ENCODE measurements at places on chromosomes 7 and 10.

GRCh38 chr10:79107736-79108264 lies 39.0 kb downstream of the ZMIZ1 start:
- H3K4me3 ChIP-seq = no peak overlapping the region
- no peaks in the 10 kb centered on the region for H3K27me3 ChIP-seq
- no peak for DNase-seq
- no peaks in the 10 kb centered on the region for H3K36me3 ChIP-seq
- peaks cover 54% of the 10 kb centered on the region for H3K4me1 ChIP-seq

- no peak overlapping the region for H3K27ac ChIP-seq
- H3K27me3 ChIP-seq = no peaks in the 10 kb centered on the region
- H3K4me1 ChIP-seq = peaks cover 23% of the 10 kb centered on the region
- DNase-seq = no peak
- no peak overlapping the region for H3K4me3 ChIP-seq
Measured at GRCh38 chr10:88070080-88070880, 206.9 kb downstream of the PTEN start.

DNA sequence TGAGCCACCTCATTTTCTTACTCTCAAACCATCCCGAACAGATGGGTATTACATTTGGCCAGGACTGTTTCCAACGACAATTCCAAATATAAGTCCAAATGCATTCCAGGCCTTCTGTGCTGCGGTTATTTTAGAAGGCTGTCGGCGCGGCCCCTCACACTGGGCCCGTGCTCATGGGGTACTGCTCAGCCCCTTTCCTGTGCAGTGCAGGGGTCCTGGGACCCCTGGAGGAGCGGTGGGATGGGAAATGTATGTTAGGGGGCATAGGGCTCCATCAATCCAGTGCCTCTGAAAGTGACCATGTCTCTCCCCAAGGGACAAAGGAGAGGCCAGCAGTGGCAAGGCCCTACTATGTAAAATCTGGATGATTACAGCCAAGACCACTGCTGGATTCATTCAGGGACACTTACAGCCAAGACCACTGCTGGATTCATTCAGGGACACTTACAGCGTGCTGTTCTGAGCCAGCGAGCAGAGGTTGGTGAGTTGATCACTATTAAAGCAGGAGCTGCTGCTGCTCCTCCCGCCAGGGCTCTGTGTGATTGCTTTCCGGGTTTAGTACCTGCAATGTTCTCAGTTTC lies 66.3 kb downstream of the CHST15 start:
- H3K27me3 ChIP-seq = peaks cover 46% of the 10 kb centered on the region
- H3K4me1 ChIP-seq = no peaks in the 10 kb centered on the region
- DNase-seq = no peak
- no peak overlapping the region for H3K27ac ChIP-seq
- no peak overlapping the region for H3K4me3 ChIP-seq

DNA sequence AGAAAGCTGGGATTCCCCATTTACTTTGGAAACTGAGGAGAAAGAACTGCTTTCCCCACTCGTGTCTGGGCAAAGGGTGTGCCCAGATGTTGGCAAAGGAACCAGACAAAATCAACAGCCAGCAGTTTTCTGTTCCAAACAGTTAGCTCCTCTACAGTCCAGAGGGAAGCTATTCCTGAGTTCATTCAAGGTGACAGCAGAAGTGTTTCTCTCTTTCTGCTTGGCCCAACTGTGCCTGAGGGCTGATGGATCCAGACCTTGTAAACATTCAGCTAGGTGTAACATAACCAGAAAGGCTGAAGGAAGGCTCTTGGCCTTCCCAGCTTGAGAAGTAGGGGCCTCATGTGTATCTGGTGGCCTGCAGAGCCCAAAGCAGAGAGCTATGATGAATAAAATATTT lies 7.0 kb upstream of the ALDH18A1 start:
- H3K4me3 ChIP-seq = no peak overlapping the region
- H3K4me1 ChIP-seq = peaks cover 1% of the 10 kb centered on the region
- no peaks in the 10 kb centered on the region for H3K36me3 ChIP-seq
- no peak overlapping the region for H3K27ac ChIP-seq
- no peak for DNase-seq

DNA sequence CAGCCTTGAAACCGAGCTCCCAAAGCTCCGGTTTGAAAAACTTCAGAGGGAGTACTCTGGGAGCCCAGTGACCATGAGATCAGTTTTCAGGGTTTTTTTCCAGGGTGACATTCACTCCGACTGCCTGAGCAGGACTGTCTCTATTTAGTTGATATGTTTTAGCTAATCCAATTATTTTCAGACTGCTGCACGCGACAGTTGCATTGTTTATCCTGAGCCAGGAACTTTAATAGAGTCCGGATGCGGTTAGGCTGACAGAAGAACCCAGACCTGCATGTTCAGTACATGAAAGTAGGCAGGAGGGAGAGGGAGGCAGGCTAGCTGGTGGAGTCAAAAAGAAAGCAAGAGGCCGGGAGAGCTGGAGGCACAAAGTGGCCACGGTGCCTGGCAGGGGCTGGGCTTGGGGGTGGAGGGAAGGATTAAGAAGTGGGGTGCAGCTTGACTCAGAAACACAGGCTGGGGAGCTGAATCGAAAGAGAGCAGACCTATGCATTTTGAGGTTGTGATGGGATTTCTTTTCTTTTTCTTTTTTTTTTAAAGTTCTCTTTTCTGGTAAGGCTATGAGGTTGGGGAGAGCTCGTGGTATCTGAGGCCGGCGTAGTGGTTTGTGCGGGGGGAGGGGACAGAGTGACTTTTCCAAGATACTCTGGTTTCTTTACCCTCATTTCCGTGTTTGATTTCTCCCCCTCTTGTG lies 5.7 kb downstream of the GATA3 start:
- H3K4me3 ChIP-seq = peak overlapping the region; percentile 97
- DNase-seq = peak; percentile 49
- peaks cover 67% of the 10 kb centered on the region for H3K4me1 ChIP-seq
- H3K36me3 ChIP-seq = peaks cover 26% of the 10 kb centered on the region

DNA sequence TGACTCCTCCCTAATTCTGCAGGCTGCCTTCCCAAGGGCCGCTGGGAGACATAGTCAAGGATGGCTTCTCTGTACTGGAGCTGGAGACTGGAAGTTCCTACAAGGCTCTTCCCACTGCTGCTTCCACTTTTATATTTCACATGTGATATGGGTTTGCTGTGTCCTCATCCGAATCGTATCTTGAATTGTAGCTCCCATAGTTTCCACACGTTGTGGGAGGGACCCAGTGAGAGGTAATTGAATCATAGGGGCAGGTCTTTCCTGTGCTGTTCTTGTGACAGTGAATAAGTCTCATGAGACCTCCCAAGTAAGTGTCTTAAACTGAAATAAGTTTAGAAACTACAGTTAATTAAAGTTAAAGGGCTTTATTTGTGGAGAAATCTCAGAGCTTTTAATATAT lies 47.0 kb upstream of the BICC1 start:
- DNase-seq = no peak
- H3K27ac ChIP-seq = no peak overlapping the region
- no peak overlapping the region for H3K4me3 ChIP-seq
- H3K4me1 ChIP-seq = peaks cover 2% of the 10 kb centered on the region
- peaks cover 33% of the 10 kb centered on the region for H3K27me3 ChIP-seq

- no peak overlapping the region for H3K4me3 ChIP-seq
- H3K27ac ChIP-seq = no peak overlapping the region
- H3K4me1 ChIP-seq = no peaks in the 10 kb centered on the region
- no peak for DNase-seq
- no peaks in the 10 kb centered on the region for H3K36me3 ChIP-seq
Measured at GRCh38 chr7:80588591-80588990, 49.9 kb upstream of the CD36 start.

DNA sequence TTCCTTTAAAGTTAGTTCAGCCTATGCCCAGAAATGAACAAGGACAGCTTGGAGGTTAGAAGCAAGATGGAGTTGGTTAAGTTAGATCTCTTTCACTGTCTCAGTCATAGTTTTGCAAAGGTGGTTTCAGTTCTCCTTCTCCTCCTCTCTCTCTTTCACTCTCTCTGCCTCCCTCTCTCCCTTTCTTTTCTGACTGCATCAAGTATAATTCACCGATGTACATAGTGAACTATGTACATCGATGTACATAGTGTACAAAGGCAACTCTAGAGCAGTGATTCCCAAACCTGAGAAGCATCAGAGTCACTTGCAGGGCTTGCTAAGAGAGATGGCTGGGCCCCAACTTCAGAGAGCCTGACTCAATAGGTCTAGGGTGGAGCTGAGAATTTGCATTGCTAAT lies 1259.7 kb downstream of the TYW1 start:
- no peak overlapping the region for H3K27ac ChIP-seq
- H3K4me3 ChIP-seq = no peak overlapping the region
- no peaks in the 10 kb centered on the region for H3K4me1 ChIP-seq
- DNase-seq = no peak

- no peak overlapping the region for H3K4me3 ChIP-seq
- peaks cover 42% of the 10 kb centered on the region for H3K4me1 ChIP-seq
- no peak for DNase-seq
- peak overlapping the region; percentile 47 for H3K27ac ChIP-seq
- no peaks in the 10 kb centered on the region for H3K27me3 ChIP-seq
Measured at GRCh38 chr10:131933016-131933695, 32.3 kb downstream of the PPP2R2D start.

DNA sequence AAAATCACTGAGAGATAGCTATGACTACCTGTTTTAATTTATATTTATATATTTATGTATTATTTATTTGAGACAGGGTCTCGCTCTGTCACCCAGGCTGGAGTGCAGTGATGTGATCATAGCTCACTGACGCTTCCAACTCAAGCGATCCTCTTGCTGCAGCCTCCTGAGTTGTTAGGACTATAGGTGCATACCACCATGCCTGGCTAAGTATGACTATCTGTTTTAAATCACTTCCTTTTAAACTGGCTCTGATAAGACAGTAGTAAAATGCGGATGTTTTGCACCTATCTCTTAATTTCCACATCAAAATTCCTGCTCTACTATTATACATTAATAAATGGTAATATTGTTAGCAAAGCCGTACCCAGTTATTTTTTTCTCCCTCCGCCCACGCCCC lies 41.8 kb downstream of the DNMBP start:
- no peak for DNase-seq
- no peaks in the 10 kb centered on the region for H3K27me3 ChIP-seq
- H3K4me1 ChIP-seq = no peaks in the 10 kb centered on the region
- H3K36me3 ChIP-seq = peaks cover 12% of the 10 kb centered on the region

GRCh38 chr7:108146070-108146842 lies 16.1 kb upstream of the LAMB4 start:
- H3K27me3 ChIP-seq = peaks cover 30% of the 10 kb centered on the region
- no peak for DNase-seq

GRCh38 chr10:31789555-31789954 lies 139.1 kb downstream of the ARHGAP12 start:
- H3K4me1 ChIP-seq = no peaks in the 10 kb centered on the region
- H3K27ac ChIP-seq = no peak overlapping the region
- no peak overlapping the region for H3K4me3 ChIP-seq
- H3K27me3 ChIP-seq = no peaks in the 10 kb centered on the region
- no peak for DNase-seq

GRCh38 chr7:135407884-135408283 lies 102.0 kb downstream of the CNOT4 start:
- H3K4me3 ChIP-seq = no peak overlapping the region
- DNase-seq = no peak
- no peaks in the 10 kb centered on the region for H3K36me3 ChIP-seq
- no peaks in the 10 kb centered on the region for H3K27me3 ChIP-seq
- peaks cover 3% of the 10 kb centered on the region for H3K4me1 ChIP-seq

DNA sequence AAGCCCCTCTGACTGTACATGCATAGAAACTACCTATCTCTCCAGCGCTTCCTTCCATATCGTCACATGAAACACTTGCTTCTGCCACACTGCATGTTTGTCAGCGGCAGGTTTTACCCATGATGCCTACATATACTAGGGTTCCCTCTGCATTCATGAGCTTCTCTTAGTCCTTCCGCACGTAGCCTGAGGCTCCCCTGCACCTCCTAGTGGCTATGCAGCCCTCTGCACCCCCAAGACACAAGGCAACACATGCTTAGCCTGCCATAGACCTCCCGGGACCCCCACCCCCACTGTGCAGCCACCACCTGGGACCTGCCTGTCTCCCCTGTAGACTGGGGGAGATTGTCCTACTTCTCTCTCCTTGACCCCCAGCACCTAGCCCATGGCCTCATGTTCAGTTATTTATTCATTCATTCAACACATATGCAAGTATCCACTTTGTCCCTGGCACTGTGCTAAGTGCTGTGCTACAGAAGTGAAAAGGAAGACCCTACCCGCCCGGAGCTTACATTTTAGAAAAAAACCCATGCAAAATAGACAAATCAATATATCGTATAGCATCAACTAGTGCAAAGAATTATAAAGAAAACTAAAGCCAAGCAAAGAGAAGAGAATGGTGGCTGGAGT lies 23.5 kb downstream of the TMEM273 start:
- H3K36me3 ChIP-seq = peaks cover 13% of the 10 kb centered on the region
- H3K4me1 ChIP-seq = peaks cover 29% of the 10 kb centered on the region
- no peak overlapping the region for H3K4me3 ChIP-seq
- H3K27ac ChIP-seq = peak overlapping the region; percentile 91

DNA sequence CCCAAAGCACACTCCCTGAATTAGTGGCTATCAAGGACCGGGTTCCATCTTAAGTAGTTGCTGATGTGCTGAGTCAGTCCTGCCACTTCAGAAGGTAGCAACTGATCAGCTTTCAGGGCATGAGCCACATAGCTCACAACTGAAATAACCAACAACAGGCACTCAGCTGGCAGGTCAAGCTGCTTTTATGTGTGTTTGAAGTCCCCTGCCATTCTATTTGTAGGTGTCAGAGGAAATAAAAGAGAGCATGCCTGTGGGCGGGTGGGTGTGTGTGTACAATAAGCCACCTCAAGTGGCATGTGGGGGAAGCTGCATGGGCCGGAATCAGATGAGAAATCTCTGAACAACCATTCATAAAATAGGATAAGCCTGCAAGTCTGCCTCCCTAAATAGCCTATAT lies 114.3 kb upstream of the YAE1 start:
- H3K4me1 ChIP-seq = peaks cover 2% of the 10 kb centered on the region
- no peak overlapping the region for H3K27ac ChIP-seq
- H3K27me3 ChIP-seq = peaks cover 43% of the 10 kb centered on the region
- no peak overlapping the region for H3K4me3 ChIP-seq

DNA sequence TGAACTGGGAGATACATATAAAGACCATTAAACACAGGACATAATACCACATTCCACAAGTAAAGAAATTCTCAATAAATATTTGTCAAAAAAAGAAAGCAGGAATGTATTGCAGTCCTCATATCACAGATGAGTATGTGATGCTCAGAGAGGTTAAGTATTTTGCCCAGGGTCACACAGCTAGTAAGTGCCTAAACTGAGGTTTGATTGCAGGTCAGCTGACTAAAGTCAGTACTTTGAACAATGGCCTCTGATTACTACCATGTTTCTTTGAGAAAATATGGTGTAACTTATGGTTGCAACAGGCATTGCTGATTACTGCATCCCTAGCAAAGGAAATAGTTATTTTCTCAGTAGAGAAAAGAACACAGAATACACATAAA lies 267.1 kb downstream of the ELMO1 start:
- H3K4me3 ChIP-seq = no peak overlapping the region
- H3K27me3 ChIP-seq = no peaks in the 10 kb centered on the region
- H3K36me3 ChIP-seq = peaks cover 4% of the 10 kb centered on the region
- no peak for DNase-seq
- peaks cover 2% of the 10 kb centered on the region for H3K4me1 ChIP-seq
- no peak overlapping the region for H3K27ac ChIP-seq

Measured in T-helper 17 cell (primary cell).